ENCODE measurements at places on chromosomes 11 and 22.

- no peak for DNase-seq
These were observed 410.5 kb downstream of the CTTN start for GRCh38 chr11:70808686-70809375.

DNA sequence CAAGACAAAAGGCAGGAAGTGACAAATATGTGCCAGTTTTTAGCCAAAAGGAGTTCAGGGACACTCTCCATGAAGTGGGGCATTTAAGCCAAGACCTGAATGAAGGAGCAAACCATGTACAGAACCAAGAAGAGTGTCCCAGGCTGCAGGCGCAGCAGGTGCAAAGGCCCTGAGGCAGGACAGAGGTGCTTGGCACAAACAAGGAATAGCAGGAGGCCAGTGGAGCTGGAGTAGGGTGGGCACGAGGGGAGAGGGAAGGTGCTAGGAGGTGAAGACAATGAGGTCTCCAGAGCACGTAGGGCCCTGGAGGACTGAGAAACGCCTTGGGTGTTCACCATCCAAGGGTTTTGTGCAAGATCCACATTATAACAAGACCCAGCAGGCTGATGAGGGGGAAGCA, 474.1 kb downstream of the MN1 start:
- DNase-seq = no peak

- no peak for DNase-seq
These were observed 16.1 kb downstream of the MS4A18 start for GRCh38 chr11:60740573-60740972.

- no peak for DNase-seq
These were observed 11.0 kb upstream of the SCARF2 start for GRCh38 chr22:20448630-20449029.

GRCh38 chr11:102590276-102591049, 34.7 kb downstream of the MMP20 start:
- no peak for DNase-seq

GRCh38 chr11:122756417-122756816, 81.9 kb upstream of the CRTAM start:
- peak; percentile 64 for DNase-seq

GRCh38 chr22:47445716-47446290, 683.4 kb downstream of the TBC1D22A start:
- no peak for DNase-seq

DNA sequence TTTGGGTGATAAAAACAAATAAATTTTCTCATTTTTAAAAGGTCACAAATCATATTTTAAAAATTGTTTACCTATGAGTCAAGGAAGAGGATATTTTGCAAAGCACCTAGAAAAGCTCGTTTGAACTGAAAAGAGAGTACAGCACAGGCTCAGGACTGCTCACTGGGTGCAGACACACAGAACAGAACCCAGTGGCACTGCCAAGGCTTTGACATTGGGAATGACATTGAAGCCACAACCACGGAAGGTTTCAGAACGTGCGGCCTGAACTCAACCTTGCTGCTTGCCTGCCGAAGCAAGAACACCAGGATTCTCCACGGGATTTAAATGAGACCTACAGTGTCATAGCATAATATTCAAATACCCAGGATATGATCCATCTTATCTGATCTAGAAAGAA, 597.1 kb upstream of the B3GAT1 start:
- no peak for DNase-seq

- no peak for DNase-seq
These were observed 38.9 kb upstream of the CLMP start for GRCh38 chr11:123233975-123234334.

DNA sequence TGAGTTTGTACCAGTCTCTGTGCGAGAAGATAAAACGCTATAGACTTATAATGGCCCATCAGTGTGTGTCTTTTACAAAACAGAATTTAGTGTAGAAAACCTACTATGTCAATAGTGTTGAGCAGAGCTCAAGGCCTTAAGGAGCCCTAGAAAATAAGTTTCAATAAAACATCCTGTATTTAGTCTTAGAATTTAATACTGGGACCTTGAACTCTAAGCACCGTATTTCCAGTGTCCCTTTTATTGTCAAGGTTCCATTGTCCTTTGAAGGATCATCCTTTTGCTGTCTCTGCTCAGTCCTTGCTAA, 16.6 kb downstream of the CDC45 start:
- no peak for DNase-seq

DNA sequence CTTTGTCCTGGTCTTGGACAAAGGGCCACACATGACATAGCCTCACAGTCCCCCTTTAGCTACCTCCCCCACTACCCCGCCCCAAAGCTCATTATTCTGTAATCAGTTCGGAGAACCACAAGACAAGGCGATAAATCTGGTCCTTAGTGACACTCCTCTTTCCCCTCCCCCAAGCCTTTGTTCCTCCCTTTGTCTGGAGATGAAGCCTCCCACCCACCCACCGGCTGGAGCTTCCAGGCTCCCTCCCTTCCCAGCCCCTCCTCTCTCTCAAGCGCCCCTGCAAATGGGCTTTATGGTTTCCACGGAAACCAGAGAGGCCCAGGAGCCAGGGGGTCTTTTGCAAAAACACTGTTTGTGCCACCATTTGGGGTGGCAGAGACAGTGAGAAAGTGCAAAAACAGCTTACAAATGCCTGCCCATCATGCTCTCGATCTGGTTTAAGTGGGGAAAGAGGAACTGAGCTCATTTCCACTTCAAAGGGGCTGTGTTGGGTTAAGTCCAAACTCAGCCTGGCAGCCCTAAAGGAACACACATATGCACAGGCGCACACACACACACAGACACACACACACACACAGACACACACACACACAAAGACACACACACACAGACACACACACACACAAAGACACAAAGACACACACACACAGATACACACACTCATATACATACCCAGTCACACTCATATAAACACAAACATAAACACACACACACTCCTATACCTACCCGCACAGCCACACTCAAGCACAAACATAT, 23.5 kb downstream of the APLNR start:
- DNase-seq = no peak

- DNase-seq = no peak
These were observed 30.6 kb downstream of the AAMDC start for GRCh38 chr11:77851503-77851902.

- DNase-seq = no peak
These were observed 59.0 kb downstream of the OSBP2 start for GRCh38 chr22:30753701-30754100.

- no peak for DNase-seq
These were observed 8.2 kb downstream of the ARRB1 start for GRCh38 chr11:75342966-75343870.

DNA sequence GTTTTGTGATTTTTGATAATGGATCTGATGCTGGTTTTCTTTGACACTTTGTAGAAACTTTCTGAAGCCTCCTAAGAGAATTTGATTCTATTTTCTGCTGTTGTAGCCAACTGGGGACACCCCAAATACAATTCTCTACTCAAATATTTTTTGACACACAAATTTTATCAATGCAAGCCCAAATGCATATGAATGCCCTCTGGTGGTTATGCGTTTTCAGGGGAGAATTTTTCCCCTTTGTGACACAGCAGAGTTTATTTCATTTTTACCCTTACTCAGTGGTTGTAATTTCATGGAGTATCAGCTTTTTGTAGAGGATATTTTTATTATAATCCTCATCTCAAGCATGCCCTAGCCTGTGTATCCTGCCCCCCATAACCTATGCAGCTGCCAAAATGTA, 44.7 kb upstream of the MTMR2 start:
- DNase-seq = no peak

- peak; percentile 56 for DNase-seq
These were observed 966 bp downstream of the AHNAK start for GRCh38 chr11:62545437-62546243.

DNA sequence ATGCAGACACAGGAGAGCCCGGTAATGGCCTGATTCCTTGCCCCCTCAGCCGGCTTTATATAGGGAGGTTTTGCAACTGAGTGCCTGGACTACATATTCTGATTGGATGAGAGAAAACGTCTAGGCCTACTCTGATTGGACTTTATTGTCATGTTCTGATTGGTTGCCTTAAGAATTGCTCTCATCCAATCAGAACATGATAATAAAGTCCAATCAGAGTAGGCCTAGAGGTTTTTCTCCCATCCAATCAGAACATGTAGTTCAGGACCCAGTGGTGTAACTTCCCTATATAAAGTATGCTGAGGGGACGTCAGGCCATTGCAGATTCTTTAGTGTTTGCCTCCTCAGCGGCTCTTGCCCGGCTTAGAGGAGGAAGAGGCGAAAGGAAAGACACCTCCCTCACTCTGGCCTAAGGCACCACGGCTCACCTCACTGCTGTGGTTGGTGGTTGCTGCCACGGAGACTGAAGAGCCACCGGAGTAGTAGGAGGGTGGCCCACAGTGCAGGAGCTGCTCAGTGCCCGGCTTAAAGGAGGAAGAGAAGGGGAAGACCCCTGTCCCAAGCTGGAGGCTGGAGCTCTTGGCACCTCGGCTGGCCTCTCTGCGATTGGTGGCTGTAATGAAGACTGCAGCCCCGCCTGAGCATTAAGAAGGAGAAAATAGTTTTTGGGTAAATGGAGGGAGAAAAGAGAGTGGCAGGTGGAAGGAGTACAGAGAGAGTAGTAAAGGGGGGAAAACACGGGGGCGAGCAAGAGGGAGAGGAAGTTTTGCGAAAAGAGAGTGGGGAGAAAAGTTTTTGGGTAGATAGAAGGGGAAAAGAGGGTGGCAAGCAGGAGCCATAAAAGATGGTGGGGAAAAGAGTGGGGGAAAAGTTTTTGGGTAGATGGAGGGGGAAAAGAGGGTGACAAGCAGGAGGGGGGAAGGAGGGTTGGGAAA, 116.7 kb upstream of the SERPIND1 start:
- no peak for DNase-seq

- no peak for DNase-seq
These were observed at the start of gene PARVB for GRCh38 chr22:44024288-44024921. TSS of gene PARVB (plus strand) at chr22:44024302. CDS start at chr22:44024340, 38 bp downstream.

DNA sequence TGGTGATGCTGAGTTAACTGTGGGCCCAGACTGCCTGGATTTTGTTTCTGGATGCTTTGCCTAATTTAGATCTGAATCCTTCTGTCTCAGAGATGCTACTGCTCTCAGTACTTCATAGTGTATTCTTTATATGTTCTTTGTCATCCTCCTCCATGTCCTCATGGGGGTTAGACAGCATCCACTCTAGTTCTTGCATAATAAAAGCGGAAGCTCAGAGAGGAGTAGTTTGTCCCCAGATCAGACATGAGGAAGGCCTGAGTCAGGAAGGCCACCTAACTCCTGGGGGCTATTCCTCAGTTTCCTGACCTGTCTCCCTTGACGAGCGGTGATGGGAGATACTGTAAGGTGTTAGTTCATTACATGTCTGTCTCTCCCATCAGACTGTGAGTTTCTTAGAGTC, 90.2 kb downstream of the SCN3B start:
- no peak for DNase-seq

- no peak for DNase-seq
These were observed 28.6 kb downstream of the GNB1L start for GRCh38 chr22:19825904-19826618.

GRCh38 chr11:73365352-73366264, 10.6 kb upstream of the RELT start:
- DNase-seq = no peak

GRCh38 chr22:20479612-20480196, 15.9 kb downstream of the KLHL22 start:
- no peak for DNase-seq

- DNase-seq = no peak
These were observed 105.4 kb downstream of the MIAT start for GRCh38 chr22:26762503-26763472.

DNA sequence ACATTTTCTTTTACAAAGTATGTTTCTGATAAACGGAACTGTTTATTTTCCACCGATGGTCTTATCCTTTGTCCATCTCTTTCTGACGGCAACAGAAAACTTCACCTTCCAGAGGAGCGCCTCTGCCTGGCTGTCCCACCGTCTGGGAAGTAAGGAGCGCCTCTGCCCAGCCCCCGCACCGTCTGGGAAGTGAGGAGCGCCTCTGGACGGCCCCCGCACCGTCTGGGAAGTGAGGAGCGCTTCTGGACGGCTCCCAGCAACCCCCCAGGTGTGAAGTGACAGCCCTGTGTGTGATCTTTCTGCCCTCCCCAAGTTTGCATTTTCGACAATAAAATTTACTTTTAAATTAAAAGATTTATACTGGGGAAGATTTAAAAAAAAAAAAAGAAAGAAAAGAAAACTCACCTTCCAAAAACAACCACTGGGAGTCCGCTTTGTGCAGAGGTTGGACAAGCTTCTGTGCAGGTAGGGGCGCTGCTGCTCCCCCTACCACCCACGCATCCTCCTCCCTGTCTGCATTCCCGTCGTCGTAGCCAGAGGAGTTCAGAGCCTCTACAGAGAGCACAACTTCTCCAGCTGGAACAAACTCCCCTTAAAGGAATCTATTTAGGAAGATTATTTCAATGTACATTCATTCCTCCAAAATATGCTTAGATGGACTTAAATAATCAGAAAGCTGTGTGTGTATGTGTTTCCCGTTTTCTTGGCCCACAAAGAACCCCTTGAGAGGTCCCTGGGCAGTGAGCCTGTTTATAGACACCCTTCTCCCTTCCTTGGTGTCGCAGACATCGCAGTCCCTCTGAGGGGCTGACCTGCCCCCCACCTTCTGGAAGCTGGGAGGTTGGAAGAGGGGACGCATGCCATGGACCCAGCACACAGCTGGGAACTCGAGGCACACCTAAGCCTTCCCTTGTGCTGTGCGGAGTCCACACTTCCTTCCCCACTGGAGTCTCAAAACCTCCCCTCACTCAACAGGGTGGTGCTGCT, 849 bp upstream of the APOBEC3B start:
- no peak for DNase-seq

- DNase-seq = no peak
These were observed 2.1 kb upstream of the TTLL12 start for GRCh38 chr22:43188829-43189545.

DNA sequence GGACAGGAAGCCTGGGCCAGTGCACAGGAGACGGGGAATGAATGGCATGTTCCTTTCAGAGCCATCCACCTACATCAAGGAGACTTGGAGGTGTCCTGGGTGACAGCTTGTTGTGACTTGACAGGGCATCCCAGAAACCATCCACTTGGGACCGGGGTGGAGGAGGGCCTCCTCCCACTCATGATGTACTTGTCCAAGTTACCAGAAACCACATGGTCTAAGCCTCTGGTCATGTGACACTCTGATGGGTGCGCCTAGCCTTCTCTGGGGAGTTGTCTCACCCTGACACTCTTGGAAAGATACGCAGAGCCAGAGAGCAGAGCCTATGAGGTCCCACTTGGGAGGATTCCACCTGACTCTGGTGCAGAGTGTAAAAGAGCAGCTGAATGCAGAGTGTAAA, 21.6 kb upstream of the FXYD6 start:
- no peak for DNase-seq

DNA sequence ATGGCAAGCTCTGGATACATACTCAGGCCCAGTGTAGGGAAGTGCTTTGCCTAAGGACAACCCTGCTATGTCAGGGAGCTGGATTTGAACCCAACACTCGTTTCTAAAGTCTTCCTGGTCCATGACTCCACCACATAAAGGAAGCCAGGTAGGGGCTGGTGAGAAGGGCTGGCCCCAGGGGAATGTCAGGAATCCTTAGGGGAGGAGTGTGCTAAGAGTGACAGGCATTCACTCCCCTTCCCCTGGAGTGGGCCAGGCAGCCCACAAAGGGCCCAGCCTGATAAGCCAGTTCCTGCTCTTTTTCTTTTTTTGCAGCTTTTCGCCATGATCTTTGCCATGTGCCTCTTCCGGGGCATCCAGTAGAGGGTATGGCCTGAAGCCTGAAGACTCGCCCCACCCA, 21.9 kb downstream of the TP53I11 start:
- no peak for DNase-seq

- DNase-seq = peak; percentile 64
These were observed 92.7 kb downstream of the SGSM3 start for GRCh38 chr22:40463017-40463631.

- DNase-seq = no peak
These were observed 22.9 kb upstream of the MUC5B start for GRCh38 chr11:1199751-1200610.

- DNase-seq = no peak
These were observed 5.5 kb upstream of the IGSF22 start for GRCh38 chr11:18731441-18731840.

All from CD4-positive, alpha-beta T cell treated with Interleukin-6 at 100 ng/mL for 8 hours (primary cell).